ENCODE measurements at places on chromosomes 1 and 21. TPM values are rescaled to one million over a fixed set of nuclear protein-coding genes. Genes with fewer than 3 reads are reported as not detected.
A peak's percentile ranks its signal among the peaks of the same experiment; 100 is the strongest.

LCE6A gene
- total RNA-seq: not detected

DNA sequence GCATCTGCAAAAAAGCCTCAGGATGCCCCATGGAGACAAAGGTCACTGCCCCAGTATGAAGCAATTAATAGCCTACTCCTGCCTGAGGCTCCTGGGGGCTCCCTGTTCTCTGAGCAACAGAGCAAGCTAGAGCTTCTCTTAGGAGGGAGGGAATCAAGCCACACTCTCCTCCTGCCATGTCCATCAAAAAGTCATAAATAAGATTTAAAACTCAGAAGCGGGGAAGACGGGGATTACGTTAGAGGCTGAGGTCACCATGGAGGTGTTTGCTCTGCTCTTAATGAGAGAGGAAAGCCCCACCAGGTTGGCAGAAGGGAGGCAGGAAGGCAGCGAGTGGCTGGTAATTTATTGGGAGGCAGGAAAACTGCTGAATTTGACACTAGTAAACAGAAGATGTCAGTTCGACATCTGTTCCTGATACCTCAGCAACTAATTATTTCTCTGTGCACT, 98.4 kb upstream of the TNR start:
- DNase-seq: no peak
- no peak overlapping the region for H3K4me3 ChIP-seq
- no peaks in the 10 kb centered on the region for H3K4me1 ChIP-seq
- H3K27ac ChIP-seq: no peak overlapping the region
- no peaks in the 10 kb centered on the region for H3K36me3 ChIP-seq

DNA sequence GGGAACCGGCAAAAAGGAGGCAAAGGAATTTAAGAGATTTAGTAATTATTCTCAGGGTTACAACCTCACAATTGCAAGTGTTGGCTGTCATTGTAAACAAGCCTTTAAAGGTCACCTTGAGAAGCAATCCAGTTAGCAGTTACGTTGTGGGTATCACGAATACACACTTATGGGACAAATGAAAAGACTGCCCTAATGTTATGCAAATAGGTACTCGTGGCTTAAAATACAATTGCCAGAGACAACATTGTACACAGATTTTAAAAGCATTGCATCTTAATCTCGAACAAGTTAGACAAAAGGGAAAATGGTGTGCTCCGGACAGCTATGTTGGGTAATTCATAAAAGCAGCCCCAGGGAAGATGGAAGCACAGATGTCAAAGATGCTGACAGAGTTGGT, 120.5 kb upstream of the ZC3H12A start:
- no peaks in the 10 kb centered on the region for H3K36me3 ChIP-seq
- DNase-seq: no peak
- H3K4me1 ChIP-seq: no peaks in the 10 kb centered on the region
- no peak overlapping the region for H3K4me3 ChIP-seq
- no peak overlapping the region for H3K27ac ChIP-seq

- no peaks in the 10 kb centered on the region for H3K36me3 ChIP-seq
- no peak overlapping the region for H3K4me3 ChIP-seq
- no peak overlapping the region for H3K27ac ChIP-seq
- DNase-seq: no peak
Measured at GRCh38 chr1:226943927-226944326, 3.8 kb downstream of the COQ8A start.

GNG4 gene
- total RNA-seq: 6.6 TPM

DNA sequence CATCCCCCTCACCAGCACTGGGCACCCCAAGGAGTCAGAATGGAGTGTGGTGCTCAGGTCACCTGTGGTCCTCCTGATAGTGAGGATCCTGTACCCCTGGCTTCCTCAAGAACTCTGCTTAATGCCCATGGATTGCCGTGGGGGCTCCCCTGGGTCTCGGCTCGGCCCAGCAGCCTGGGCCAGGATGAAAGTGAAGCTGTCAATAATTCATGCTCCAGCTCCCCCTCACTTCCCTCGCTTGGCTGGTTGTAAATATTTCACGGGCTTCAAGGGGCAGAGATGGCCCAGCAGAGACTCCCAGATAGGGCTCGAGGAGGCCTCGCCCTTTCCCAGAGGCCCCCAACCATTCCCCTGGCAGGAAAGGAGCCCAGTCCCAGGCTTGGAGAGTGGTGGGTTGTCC, 42.6 kb upstream of the KCNA10 start:
- no peak overlapping the region for H3K27ac ChIP-seq
- H3K27me3 ChIP-seq: no peaks in the 10 kb centered on the region
- H3K4me1 ChIP-seq: no peaks in the 10 kb centered on the region
- no peak for DNase-seq

KCNJ9 gene
- not detected for total RNA-seq

DNA sequence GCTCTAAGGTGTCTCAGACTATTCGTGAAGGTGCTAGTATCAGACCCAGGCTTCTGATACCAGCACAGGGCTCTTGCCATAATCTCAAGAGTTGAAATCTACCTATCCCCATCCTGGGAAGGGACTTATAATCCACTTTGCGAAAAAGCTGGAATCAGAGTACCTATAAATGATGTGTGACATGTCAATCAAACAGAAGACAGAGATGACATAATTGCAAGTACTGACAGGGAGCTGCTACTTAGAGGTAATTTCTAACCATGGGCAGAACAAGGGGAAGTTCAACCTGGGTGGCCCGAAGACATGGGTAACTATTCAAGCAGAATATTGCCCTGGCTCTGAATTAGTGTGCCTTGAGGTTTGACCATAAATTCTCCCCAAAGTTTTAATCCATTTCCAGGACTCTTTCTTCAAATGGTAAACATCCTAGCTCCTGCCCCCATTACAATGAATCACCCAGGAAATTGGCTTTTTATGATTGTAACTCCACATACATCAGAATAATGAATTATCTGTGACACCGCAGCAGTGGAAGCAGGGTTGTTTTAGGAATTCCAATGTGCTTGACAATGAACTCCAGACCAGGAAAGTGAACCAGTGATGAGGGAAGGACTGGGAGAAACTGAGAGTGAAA, 37.2 kb downstream of the KANK4 start:
- no peaks in the 10 kb centered on the region for H3K36me3 ChIP-seq
- no peak overlapping the region for H3K4me3 ChIP-seq
- DNase-seq: no peak
- no peak overlapping the region for H3K27ac ChIP-seq
- H3K27me3 ChIP-seq: no peaks in the 10 kb centered on the region
- H3K4me1 ChIP-seq: peaks cover 13% of the 10 kb centered on the region

- H3K36me3 ChIP-seq: peaks cover 7% of the 10 kb centered on the region
- H3K27ac ChIP-seq: no peak overlapping the region
- H3K27me3 ChIP-seq: no peaks in the 10 kb centered on the region
- no peak overlapping the region for H3K4me3 ChIP-seq
Measured at GRCh38 chr21:25717491-25718147, 17.1 kb downstream of the ATP5PF start.

- H3K36me3 ChIP-seq: no peaks in the 10 kb centered on the region
- no peaks in the 10 kb centered on the region for H3K27me3 ChIP-seq
- H3K4me3 ChIP-seq: no peak overlapping the region
- H3K27ac ChIP-seq: no peak overlapping the region
- no peak for DNase-seq
Measured at GRCh38 chr1:119385650-119386049, 17.1 kb downstream of the HAO2 start.

DDR2 gene
- total RNA-seq: 153 TPM

DNA sequence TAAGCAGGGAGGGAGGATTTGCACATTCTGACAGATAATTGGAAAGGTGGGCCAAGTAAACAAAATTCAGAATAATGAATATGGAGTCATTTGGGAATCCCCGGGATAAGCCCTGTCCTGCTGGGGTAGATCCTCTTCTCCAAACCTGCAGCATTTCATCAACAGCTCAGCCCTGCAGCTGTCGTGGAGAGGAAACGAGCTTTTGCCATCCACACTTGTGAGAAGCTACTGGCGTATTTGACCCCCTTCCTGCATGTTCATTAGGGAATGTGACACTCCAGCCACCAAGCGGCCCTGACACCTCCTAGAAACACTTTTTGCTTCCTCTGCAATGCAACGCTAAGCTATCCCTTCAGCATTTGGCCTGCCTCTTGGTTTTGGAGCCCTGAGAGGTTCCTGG, 8.0 kb upstream of the LEFTY2 start:
- no peak overlapping the region for H3K27ac ChIP-seq
- peaks cover 5% of the 10 kb centered on the region for H3K4me1 ChIP-seq
- no peaks in the 10 kb centered on the region for H3K36me3 ChIP-seq
- no peak for DNase-seq

LIPI gene
- not detected for total RNA-seq

L1TD1 gene
- not detected for total RNA-seq

DNM3 gene
- total RNA-seq: 15.5 TPM

PDE9A gene
- total RNA-seq: 9.6 TPM

GRCh38 chr1:153380711-153381110, 5.3 kb upstream of the S100A12 start:
- no peaks in the 10 kb centered on the region for H3K36me3 ChIP-seq
- H3K4me3 ChIP-seq: no peak overlapping the region
- H3K27ac ChIP-seq: no peak overlapping the region
- DNase-seq: no peak
- no peaks in the 10 kb centered on the region for H3K4me1 ChIP-seq

- DNase-seq: no peak
- peak overlapping the region; percentile 30 for H3K27ac ChIP-seq
- no peak overlapping the region for H3K4me3 ChIP-seq
- no peaks in the 10 kb centered on the region for H3K36me3 ChIP-seq
- H3K27me3 ChIP-seq: no peaks in the 10 kb centered on the region
Measured at GRCh38 chr1:219639876-219640577, 27.1 kb upstream of the ZC3H11B start.

- H3K4me1 ChIP-seq: peaks cover 40% of the 10 kb centered on the region
- H3K4me3 ChIP-seq: peak overlapping the region; percentile 56
- H3K27me3 ChIP-seq: no peaks in the 10 kb centered on the region
- H3K36me3 ChIP-seq: no peaks in the 10 kb centered on the region
- peak overlapping the region; percentile 51 for H3K27ac ChIP-seq
Measured at GRCh38 chr1:1420654-1421141, 378 bp downstream of the ANKRD65 start.

TNNT2 gene
- total RNA-seq: 9.8 TPM

DNA sequence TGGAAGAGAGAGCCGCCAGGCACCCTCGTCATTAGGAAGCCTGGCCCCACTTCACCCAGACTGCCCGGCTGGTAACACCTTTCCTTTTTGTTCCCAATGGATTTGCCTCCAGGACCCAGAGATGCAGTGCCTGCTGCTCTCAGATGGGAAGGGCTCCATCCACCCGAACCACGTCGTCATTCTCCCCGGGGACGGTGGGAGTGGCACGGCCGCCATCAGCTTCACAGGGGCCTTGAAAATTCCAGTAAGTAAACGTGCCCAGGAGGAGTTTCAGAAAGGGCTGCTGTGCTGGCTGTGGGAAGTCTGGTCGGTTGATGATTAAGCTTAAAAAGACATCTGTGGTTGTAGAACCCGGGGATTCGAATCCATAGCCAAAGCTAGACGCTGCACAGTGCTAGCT, 45.2 kb downstream of the SLC37A1 start:
- H3K27me3 ChIP-seq: no peaks in the 10 kb centered on the region
- H3K36me3 ChIP-seq: peaks cover 7% of the 10 kb centered on the region
- no peak overlapping the region for H3K4me3 ChIP-seq
- H3K27ac ChIP-seq: no peak overlapping the region
- no peak for DNase-seq

XCL1 gene
- total RNA-seq: not detected

SLAMF7 gene
- total RNA-seq: 2.2 TPM

- no peaks in the 10 kb centered on the region for H3K36me3 ChIP-seq
- DNase-seq: no peak
- H3K4me1 ChIP-seq: no peaks in the 10 kb centered on the region
- H3K27me3 ChIP-seq: no peaks in the 10 kb centered on the region
- H3K4me3 ChIP-seq: no peak overlapping the region
Measured at GRCh38 chr1:207933205-207933800, 22.4 kb upstream of the CD34 start.

PRXL2B gene
- 16.2 TPM for total RNA-seq

GRCh38 chr1:41998250-41998649, 79.5 kb upstream of the HIVEP3 start:
- DNase-seq: no peak
- H3K4me3 ChIP-seq: no peak overlapping the region
- no peaks in the 10 kb centered on the region for H3K27me3 ChIP-seq

DNA sequence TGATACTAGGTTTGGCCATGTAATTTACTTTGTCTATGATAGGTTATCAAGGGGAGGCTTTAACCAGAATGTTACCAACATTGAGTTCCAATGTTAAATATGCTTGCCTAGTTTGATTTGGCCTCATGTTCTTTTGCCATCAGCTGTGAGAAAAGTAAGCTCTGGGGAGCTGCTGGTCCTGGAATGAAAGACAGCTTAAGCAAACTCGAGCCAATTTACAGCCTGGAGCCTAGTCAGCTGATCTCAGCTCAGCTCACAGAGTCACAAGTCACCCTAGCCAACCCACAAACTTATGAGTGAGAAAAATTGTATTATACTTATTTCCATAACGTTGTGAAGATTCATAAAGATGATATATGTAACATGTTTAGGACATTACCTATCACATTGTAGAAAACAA, 426.7 kb downstream of the RWDD3 start:
- H3K4me3 ChIP-seq: no peak overlapping the region
- H3K27ac ChIP-seq: no peak overlapping the region
- H3K4me1 ChIP-seq: no peaks in the 10 kb centered on the region
- no peaks in the 10 kb centered on the region for H3K36me3 ChIP-seq
- no peak for DNase-seq

GRCh38 chr1:199959033-199959774, 68.3 kb upstream of the NR5A2 start:
- H3K4me3 ChIP-seq: no peak overlapping the region
- no peaks in the 10 kb centered on the region for H3K36me3 ChIP-seq
- H3K27ac ChIP-seq: no peak overlapping the region

DNA sequence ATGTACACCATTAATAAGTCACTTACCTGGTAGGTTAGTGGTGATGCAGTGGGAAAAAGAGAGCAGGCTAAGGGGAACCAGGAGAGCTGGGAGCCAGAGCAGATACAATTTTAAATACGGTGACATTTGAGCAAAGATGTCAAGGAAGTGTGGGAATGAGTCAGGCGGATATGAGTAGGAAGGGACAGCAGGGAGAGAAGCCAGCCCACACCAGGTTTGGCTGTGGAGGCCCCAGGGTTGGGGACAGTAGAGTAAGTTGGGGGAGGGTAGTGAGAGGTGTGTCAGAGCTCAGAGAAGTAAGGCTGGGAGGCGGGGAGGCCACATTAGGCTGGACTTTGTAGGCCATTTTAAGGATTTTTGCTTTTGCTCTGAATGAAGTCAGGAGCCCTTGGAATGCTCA, 482.0 kb downstream of the DISC1 start:
- no peaks in the 10 kb centered on the region for H3K4me1 ChIP-seq
- no peak for DNase-seq
- H3K27ac ChIP-seq: no peak overlapping the region

GRCh38 chr1:34075576-34075975, 89.5 kb downstream of the CSMD2 start:
- H3K27ac ChIP-seq: no peak overlapping the region
- DNase-seq: peak; percentile 6
- H3K27me3 ChIP-seq: no peaks in the 10 kb centered on the region
- no peaks in the 10 kb centered on the region for H3K36me3 ChIP-seq
- H3K4me1 ChIP-seq: no peaks in the 10 kb centered on the region

S100A1 gene
- total RNA-seq: not detected

PIK3CD gene
- total RNA-seq: 13.0 TPM

B3GALNT2 gene
- total RNA-seq: 48.6 TPM

Data from vagina (tissue), 2 donors.